Right lung (tissue), 10 donors: ENCODE measurements at places on chromosomes 13 and 19. TPM values are rescaled to one million over a fixed set of nuclear protein-coding genes. Genes with fewer than 3 reads are reported as not detected.
A peak's percentile ranks its signal among the peaks of the same experiment; 100 is the strongest.

DNA sequence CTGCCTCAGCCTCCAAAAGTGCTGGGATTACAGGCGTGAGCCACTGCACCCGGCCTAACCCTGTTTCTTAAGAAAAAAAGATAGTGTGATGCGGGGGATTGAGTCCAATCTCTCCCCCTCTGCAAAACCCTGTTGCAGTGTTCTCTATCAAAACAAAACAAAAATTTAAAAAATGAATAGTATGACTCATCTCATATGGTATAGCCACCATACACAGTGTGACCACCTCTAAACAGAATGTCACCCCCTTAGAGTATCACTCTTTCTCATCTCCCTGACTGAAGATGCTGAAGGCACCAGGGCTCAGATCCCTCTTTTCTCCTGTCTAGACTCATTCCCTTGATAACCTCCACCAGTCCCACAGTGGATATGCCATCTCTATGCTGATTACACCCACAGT lies 6.8 kb upstream of the ERF start:
- no peak for DNase-seq

- peak; percentile 56 for DNase-seq
These were observed 25.1 kb downstream of the SIPA1L3 start for GRCh38 chr19:37931881-37932655.

- no peak for DNase-seq
These were observed 5.2 kb downstream of the DOCK9 start for GRCh38 chr13:98972627-98973026.

GRCh38 chr19:49672131-49672919 lies 4.7 kb upstream of the PRMT1 start:
- no peak for DNase-seq

- no peak for DNase-seq
These were observed 239.4 kb downstream of the COL4A1 start for GRCh38 chr13:110067355-110068175.

- DNase-seq, result no peak
These were observed 591 bp downstream of the DOHH start for GRCh38 chr19:3499738-3500428.

DNA sequence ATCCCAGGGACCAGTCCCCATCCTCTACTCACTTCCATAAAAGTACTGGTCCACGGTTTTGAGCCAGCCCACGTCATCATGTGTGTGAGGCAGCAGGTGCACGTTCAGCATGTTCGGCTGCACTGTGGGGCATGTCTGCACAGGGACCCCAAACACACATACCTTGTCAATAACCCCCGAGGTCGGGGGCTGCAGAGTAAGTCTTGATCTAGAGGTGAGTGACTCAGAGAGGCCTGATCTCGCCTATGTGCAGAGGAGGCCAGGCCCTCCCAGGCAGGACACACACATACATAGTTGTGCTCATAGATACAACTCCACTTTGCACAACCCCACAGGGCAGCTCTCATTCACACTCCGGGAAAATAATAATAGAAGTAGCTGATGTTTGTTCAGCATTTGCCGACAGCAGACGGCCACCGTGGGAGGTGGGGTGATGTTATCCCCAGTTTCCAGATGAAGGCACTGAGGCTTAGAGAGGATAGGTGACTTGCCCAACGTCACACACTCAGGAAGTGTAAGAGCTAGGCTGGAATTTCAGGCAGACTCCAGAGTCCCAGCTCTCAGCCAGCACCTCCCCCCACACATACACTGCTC lies 774 bp downstream of the MAN2B1 start:
- DNase-seq, result no peak

- DNase-seq, result no peak
These were observed 107.9 kb downstream of the PCDH9 start for GRCh38 chr13:67122251-67122650.

DNA sequence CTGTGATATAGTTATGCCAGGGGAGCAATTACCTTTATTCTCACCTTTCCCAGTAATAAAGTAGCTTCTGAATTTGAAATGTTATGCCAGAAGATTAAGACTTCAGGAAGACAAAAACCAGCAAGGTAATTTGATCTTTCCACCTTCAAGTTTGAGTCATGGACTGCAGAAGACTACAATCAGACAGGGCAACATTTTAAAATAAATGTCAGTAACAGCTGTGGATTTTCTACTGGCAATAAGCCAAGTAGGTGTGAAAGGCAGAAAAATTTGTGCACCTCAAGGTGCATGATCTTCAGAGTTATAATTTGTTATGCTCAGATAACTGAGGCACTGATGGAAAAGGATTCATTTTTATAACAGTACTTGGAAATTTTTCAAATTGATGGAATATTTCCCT lies 54.9 kb downstream of the SLITRK1 start:
- DNase-seq, result no peak

- DNase-seq, result no peak
These were observed 15.3 kb downstream of the DYRK1B start for GRCh38 chr19:39818626-39819097.

DNA sequence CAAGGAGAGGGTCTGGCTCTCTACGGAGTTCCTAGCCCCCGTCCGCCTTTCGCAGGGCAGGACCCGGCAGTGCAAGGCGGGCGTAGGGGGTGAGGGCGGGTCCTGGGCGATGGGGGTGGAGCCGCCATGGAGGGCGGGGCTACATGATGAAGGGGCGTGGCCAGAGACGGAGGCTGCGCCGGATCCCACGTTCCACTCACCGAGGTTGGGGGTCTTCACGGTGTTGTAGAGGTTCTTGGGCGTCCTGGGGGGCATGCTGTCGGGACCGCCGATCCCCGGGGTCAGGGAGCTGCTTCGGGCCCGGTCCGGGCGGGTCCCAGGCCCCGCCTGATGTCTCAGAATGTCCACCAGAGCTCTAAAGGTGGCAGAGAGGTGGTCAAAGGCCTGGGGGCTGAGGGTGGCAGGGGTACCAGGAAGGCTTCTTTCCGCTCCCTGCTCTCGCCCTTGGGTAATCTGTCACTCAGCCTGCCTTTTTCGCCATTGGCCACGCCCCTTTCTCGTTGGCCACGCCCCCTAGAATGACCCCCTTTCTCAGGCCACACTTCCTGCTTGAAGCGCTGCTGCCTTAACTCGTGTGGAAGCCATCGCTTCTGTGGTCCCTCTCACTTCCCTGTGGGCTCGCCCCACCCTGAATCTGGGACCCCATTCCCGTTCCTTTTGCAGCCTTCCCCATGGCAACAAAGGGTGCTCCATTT lies 2.5 kb downstream of the SHISA7 start:
- DNase-seq, result no peak

DNA sequence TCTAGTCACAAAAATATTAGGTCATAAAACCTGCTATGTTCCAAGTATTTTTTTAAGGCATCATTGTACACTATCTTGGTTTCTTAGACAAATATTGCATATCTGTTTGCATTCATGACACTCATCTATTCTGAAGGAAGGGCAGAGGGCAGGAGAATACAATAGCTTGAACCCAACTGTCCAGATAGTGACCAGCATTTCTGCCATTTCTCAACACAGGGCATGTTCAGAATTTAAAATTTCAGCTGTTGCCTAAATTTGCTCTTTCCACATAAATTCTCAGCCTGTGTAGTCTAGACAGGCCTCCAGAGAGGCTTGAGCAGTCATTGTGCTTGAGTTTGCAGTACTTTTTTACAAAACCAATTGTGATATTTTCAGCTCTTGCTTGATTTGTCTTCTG lies 119.5 kb downstream of the ZAR1L start:
- no peak for DNase-seq

LRRC63 gene
- 0.43 TPM for polyA plus RNA-seq

ZNF575 gene
- polyA plus RNA-seq, result 1.3 TPM

SIGLEC5 gene
- polyA plus RNA-seq, result 0.31 TPM

LILRB5 gene
- polyA plus RNA-seq, result 5.0 TPM
